ENCODE measurements at places on chromosomes 6 and 20. TPM values are rescaled to one million over a fixed set of nuclear protein-coding genes. Genes with fewer than 3 reads are reported as not detected.

MRAP2 gene
- not detected for total RNA-seq

- no peaks in the 10 kb centered on the region for H3K36me3 ChIP-seq
- H3K4me1 ChIP-seq = peaks cover 9% of the 10 kb centered on the region
- DNase-seq = no peak
- no peak overlapping the region for H3K4me3 ChIP-seq
- H3K27me3 ChIP-seq = peaks cover 53% of the 10 kb centered on the region
Measured at GRCh38 chr20:608970-609369, 1.1 kb downstream of the TCF15 start.

GRCh38 chr6:133814797-133815196 is 74.1 kb upstream of the TCF21 start:
- no peak for DNase-seq
- no peak overlapping the region for H3K27ac ChIP-seq
- H3K4me1 ChIP-seq = peaks cover 6% of the 10 kb centered on the region
- no peaks in the 10 kb centered on the region for H3K36me3 ChIP-seq

- H3K27ac ChIP-seq = no peak overlapping the region
- DNase-seq = no peak
- no peaks in the 10 kb centered on the region for H3K36me3 ChIP-seq
- H3K4me1 ChIP-seq = peaks cover 6% of the 10 kb centered on the region
- H3K27me3 ChIP-seq = peaks cover 62% of the 10 kb centered on the region
- H3K4me3 ChIP-seq = no peak overlapping the region
Measured at GRCh38 chr6:127115084-127115655, 3.3 kb upstream of the RSPO3 start.

DNA sequence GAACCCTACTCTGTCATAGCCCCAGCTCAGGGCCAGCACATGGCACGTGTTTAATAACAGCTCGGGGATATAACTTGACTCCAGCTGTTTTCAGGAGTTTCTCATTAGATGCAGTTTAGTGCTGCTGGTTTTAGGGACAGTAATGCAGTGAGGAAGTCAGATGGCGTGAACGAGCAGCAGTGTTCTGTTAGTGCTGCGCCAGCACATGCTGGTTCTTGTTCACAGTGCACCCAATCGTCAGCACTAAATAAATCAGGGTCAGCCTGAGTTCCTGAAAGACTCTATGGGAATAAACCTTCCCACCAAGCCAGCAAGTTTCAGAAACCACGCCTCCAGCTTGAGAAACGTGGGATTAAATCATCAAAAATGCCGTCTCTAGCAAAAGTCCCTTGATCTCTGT is 235.9 kb upstream of the SUPT3H start:
- peaks cover 17% of the 10 kb centered on the region for H3K4me1 ChIP-seq
- H3K27ac ChIP-seq = no peak overlapping the region
- no peaks in the 10 kb centered on the region for H3K27me3 ChIP-seq
- no peak for DNase-seq
- no peak overlapping the region for H3K4me3 ChIP-seq
- H3K36me3 ChIP-seq = peaks cover 3% of the 10 kb centered on the region

DNA sequence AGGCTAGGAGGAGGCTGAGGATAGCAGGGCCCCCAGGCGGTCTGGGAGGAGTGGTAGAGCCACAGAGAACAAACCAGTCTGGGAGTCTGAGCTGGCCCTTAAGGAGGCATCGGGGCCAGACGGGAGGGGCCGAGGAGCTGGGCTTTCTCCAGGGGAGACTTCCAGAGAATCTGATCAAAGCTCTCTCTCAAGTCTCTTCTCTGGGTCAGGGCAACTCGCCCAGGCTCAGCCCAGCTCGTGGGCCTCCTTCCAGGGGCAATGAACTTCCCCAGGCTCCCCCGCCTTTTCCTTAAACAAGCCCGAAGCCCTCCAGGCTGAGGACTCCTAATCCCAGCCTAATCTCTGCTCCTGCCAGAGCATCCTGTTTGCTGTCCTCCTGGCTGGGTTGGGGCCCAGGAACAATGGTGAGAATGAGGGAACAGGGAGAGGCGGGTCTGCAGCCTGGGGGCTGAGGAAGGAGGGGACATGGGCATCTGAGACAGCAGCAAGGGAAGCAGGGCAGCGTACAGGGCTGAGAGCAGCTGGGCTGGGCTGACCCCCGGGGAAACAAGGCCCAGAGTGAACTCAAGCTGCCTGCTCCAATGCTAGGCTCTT is 173.6 kb downstream of the ANKRD60 start:
- no peak overlapping the region for H3K4me3 ChIP-seq
- H3K27me3 ChIP-seq = peaks cover 36% of the 10 kb centered on the region
- no peaks in the 10 kb centered on the region for H3K4me1 ChIP-seq
- H3K36me3 ChIP-seq = no peaks in the 10 kb centered on the region

DNA sequence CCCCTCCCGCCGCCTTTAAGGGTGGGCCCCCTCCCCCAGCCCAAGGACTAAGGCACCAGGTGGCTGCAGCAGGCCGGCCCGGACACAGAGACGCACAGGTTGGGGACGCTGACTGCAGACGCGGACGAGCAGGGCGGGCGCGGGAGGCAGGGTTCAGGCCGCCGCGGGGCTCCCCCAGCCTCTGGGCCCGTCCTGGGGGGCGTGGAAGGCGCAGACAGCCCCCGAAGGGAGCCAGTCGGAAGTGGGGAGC is 9.3 kb downstream of the DUSP15 start:
- peaks cover 3% of the 10 kb centered on the region for H3K4me1 ChIP-seq
- H3K27ac ChIP-seq = no peak overlapping the region
- DNase-seq = no peak
- H3K36me3 ChIP-seq = no peaks in the 10 kb centered on the region
- no peak overlapping the region for H3K4me3 ChIP-seq

All from activated naive CD8-positive, alpha-beta T cell treated with anti-CD3 and anti-CD28 coated beads for 36 hours (primary cell).